ENCODE measurements at places on chromosomes 13 and 19.

DNA sequence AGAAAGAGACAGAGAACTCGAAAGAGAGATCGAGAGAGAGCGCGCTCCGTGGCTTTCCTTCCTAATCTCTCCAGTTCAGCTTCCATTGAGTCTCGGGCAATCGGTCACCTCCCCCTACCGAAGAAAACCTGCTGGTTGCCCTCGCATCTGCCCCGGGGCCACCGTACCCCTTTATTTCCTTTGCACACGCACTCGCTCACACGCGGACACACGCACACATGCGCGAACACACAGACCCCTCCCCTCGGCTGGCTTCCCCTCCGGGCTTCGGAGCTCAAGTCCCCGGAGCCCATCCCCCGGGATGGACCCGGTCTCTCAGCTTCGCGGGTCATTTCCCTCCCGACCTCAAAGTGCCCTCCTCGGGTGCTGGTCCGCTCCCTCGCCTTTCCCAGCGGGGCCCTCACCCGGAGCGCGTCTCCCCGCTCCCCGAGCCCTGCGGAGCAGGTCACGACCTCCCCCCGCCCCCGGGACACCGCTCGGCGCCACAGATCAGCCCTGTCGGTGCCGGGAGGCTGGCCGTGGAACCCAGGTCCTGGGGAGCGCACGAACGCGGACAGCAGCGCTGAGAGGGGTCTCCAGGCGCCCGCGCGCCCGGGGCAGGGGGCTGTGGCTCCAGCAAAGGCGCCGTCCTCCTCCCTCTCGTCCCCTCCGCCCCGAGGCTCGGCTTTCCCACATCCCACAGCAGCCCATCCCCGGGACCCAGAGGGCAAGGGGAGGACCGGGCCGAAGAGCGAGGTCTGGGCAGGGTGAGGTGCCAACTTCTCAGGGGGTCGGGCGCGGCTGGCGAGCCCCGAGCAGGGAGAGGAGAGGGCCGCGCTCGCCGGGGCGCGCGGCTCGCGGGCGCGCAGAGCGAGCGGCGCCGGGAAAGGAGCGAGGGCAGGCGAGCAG, 1.8 kb downstream of the DACH1 start:
- no peak for DNase-seq

GRCh38 chr19:43688059-43688701, 18.2 kb upstream of the PLAUR start:
- DNase-seq, result no peak

- no peak for DNase-seq
Observed at GRCh38 chr13:98721825-98722510, 30.5 kb downstream of the SLC15A1 start.

DNA sequence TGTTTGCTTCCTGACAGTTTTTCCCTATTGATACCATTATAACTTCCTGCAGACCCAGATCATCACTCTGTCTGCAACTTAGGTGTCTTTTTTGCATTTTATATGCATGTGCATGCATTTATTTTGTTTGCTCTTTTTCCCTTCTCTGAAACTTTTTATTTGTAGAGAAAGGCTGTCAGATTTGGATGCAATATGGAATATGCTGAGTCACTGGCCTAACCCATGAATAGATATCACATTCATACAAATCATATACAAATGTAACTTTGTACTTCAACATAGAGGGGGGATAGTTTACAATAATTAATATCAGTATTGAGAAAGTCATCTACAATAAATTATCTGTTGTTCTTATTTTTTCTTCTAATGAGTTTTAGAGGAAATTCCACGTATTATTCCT, 1465.0 kb downstream of the EFNB2 start:
- no peak for DNase-seq

DNA sequence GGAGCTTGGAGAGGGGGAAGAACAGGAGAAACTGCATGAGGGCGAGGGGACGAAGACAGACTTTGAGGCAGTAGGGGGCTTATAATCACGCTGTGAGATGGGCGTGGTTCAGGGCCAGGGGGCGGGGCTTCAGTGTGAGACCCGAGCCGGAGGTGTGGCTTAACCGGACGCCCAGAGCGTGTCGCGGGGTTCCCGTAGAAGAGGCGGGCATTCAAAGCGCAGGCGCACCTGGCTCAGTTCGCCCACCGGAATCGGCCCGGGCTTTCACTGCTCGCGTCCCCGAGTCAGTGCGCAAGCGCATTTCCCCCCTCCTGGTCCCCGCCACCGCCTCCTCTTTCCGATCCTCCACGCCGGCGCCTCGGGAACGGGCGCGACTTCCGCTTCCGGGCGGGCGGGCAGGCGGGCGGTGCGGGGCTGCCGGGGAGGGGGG, 225 bp upstream of the ZNF865 start:
- DNase-seq, result peak; percentile 99

- no peak for DNase-seq
Observed at GRCh38 chr13:46176756-46177155, 5.2 kb downstream of the LCP1 start.

- no peak for DNase-seq
Observed at GRCh38 chr13:36829753-36830152, 10.7 kb downstream of the RFXAP start.

DNA sequence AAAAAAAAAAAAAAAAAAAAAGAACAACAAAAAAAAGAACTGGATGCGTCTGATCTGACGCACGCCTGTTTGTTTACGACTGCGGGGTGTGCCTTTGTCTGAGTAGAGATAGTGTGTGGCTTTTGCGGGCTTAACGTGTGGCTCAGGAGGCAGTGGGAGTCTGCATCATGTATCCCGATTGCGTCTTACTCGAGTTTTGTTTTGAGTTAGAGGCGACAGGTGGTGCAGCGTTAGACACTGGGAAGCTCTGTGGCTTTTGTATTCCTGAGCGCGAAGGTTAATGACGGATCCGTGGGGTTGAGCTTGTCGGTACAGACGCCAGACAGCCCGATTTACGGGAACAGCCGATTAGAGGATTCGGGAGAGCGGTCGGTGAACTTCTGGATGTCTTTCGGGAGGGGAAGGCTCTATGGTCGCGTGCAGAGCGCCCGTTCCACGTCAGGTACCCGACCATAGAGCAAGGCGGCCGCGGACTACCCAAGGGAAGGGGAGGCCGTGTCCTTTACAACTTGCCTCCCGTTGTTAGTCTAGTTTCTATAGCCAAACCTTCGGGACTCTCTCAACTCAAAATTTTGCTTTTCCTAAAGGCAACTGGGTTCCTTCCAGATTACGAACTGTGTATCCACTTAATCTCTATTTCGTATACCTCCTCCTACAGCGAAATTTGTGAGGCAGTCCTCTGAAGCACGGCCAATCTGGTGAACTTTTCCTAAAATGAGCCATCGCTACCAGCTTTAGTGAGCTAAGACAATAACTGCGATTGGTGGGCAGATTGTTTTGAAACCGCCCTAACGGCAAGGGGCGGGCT, 926 bp upstream of the HNRNPUL1 start:
- DNase-seq, result peak; percentile 69

- DNase-seq, result no peak
Observed at GRCh38 chr13:30943881-30944280, 11.4 kb downstream of the TEX26 start.

DNA sequence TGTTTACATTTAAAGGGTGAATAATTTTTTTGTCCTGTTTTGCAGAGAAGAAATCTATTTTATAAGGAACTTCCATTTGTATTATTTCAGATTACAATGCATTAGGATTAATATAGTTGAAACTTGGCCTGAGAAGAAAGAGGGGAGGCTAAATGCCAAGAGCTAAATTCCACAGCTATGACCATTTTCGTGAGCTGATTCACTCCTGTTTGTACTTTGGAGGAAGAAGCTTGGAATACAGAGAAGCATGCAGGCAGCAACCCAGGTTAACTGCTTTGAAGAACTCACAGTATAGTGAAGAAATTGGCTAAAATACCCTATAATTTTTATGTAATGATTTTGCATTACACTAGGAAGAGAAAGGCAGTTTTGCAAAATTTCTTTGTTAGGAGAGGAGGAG, 309.4 kb upstream of the KLF12 start:
- DNase-seq, result no peak

GRCh38 chr19:18589380-18590272, 1.0 kb downstream of the REX1BD start:
- DNase-seq, result peak; percentile 59

GRCh38 chr13:50074843-50075242, 59.6 kb downstream of the KCNRG start:
- DNase-seq, result no peak

- DNase-seq, result no peak
Observed at GRCh38 chr13:71210861-71211260, 656.1 kb downstream of the DACH1 start.

DNA sequence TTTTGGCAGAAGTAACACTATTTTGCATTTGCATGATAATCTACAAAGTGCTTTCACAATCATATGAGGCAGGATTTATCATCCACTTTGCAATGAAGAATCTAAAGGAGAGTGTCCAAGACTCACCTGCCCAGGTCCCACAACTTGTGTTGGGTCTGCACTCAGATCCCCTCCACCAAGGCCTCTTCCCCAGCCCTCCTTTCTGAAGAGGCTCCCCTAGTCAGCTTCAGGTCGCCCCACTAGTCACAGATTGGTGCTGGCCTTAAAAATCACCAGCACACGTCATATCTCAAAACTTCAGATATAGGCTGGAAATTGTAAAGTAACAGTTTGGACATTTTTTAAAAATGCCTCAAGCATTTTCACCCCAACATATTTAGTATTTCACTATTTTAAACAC, 17.5 kb downstream of the ATP7B start:
- DNase-seq, result no peak

- DNase-seq, result no peak
Observed at GRCh38 chr13:36417331-36417730, 15.0 kb upstream of the CCNA1 start.

GRCh38 chr19:1285737-1286360, at the start of gene EFNA2:
Gene EFNA2, plus strand, starts transcription at chr19:1285873. Its CDS starts 296 bp downstream, at chr19:1286169.
- no peak for DNase-seq

DNA sequence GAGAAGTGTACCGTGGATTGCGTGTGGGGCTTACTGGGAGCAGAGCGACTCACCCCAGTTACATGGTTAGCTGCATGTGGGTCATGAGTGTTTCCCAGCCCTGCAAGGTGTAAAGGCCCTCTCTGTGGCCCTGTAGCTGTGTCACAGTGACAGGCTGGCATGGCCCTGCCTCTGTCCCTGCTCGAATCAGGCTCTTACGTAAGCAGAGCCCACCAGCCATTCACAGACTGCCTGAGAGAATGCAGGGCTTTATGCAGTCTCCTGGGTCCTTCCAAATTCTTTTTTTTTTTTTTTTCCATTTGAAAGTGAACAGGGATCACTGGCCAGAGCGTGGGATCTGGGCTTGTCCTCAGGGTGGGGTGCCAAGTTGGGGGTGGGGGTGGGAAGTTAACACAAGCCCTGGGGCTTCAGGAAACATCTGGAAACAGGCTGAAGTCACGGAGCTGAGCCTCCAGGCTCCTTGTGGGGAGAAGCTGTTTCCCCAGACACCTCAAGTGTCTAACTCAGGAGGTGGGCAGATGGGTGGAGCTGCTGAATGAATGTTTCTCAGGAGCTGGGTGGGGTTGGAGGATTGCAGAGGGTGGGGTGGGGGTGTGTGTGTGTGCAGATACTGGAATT, 13.4 kb downstream of the TECR start:
- DNase-seq, result no peak

- DNase-seq, result no peak
Observed at GRCh38 chr13:27572234-27572901, 48.0 kb downstream of the LNX2 start.

GRCh38 chr13:31965361-31966066, 66.1 kb upstream of the FRY start:
- DNase-seq, result no peak

DNA sequence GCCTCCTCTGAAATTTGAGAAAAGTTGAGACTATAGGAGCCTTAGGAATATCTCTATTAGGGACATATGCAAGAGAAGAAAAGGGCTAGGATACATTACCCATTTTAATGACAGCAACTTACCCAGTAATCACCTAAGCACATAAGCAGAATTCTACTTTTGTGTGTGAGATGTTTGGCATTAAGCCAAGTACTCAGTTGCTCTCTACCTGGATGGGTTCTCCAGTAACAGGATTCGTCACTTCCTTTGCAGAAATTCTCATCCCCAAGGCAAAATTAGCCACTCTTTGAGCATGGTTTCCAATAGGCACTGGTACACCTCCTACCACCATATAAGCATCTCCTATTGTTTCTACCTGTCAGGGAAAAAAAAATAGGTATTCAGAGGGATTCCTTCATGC, 95.1 kb downstream of the C13orf42 start:
- DNase-seq, result no peak

DNA sequence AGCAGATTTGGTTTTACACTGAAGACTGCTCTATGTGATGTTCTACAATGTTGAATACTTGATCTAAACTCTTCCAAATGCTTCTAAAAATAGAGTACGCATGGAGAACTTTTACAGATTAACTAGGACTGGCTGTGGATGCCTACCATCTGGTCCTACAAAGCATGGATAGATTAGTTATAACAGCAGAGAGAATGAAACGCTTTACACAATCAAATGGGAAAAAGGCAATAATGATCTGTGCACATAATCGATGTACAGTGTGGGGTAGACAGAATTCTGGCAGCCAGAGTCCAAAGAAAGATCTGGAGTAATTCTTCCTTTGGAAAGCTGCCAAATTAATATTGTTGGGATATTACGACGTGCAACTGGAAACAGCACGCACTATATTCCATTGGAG, 1885.5 kb upstream of the PRR20A start:
- DNase-seq, result no peak

- DNase-seq, result no peak
Observed at GRCh38 chr13:20129076-20129475, 31.8 kb downstream of the GJA3 start.

- DNase-seq, result no peak
Observed at GRCh38 chr19:6891761-6892385, 4.5 kb downstream of the ADGRE1 start.

- DNase-seq, result peak; percentile 35
Observed at GRCh38 chr13:100131863-100132574, 43.1 kb downstream of the PCCA start.

DNA sequence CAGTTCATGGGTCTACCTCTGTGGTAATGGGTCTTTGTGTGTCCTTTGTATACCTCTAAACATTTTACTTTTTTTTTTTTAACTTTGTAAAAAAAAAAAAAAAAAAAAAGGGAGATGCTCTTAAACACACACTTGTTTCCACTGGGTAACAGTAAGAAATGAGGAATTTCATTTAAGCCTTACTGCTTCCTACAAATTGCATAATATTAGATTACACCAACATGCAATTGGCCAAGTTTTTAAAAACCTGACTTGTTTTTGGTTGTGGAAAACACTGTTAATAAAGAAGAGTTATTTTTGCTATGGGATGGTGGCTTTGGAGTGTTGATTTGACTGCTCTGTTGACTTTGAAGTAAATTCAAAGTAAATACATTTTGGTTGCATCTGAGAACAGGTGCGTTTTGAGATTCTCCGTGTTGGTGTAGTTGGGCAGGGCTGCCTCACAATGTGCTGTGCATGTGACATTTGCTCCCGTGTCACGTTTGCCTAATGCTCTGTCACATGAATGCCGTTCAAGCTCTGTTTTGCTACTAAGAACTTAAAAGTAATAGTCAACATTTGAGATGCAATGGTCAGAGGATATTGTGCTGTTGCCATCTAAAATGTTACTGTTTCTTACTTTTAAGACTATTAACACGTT, 202.4 kb downstream of the LMO7 start:
- DNase-seq, result no peak

GRCh38 chr13:52004511-52005170, 6.6 kb downstream of the ATP7B start:
- DNase-seq, result no peak

- no peak for DNase-seq
Observed at GRCh38 chr13:50408068-50408467, 392.8 kb downstream of the KCNRG start.

- DNase-seq, result no peak
Observed at GRCh38 chr13:92823059-92823458, 403.5 kb upstream of the GPC6 start.

- DNase-seq, result no peak
Observed at GRCh38 chr13:110208116-110208515, 98.8 kb downstream of the COL4A1 start.

GRCh38 chr13:113488283-113488682, 2.2 kb downstream of the DCUN1D2 start:
- DNase-seq, result no peak

Data from stimulated activated CD8-positive, alpha-beta memory T cell treated with anti-CD3 and anti-CD28 coated beads, Interleukin-7, amount 100 ng/mL, for 4 hours (primary cell).